ENCODE measurements at places on chromosomes 16 and 17.

GRCh38 chr16:67833030-67833414 lies 9.1 kb upstream of the THAP11 start:
- DNase-seq, result no peak

GRCh38 chr17:33292201-33292980 lies 704 bp downstream of the ASIC2 start:
- DNase-seq, result no peak

DNA sequence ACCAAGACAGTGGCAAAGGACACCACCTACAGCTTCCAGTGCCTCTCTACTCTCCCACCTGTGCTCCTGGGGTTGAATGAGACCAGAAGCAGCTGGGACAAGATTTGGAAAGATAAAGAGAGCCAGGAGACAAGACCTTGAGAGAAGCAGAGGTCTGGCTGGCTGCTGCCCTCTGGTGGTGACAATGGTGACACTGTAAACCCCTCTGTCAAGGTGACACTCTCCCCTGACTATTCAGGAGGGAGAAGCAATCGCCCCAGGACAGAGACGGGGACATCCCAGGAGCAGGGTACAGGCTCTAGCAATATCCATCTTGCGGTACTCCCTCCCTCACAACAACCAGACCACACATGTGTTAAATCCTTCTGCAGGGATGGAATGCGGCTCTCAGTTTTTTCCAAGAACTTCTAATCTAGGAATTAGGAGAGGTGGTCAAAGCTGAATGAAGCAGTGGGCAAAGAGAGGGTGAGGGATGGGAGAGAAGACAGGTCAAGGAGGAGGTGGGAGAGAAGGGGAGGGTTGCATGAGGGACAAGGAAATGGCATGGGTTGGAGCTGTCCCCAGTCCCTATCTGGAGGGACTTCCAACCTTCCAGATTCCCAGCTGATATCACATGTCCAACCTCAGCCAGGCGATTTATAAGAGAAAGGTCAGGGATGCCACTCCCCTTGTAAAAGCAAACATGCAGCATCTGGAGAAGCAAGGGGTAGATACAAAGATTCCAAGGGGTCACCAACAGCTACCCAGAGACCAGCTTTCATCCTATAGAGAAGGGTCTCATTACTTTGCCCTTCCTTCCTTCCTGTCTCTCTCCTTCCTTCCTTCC lies 2.9 kb downstream of the PHOSPHO1 start:
- DNase-seq, result no peak

DNA sequence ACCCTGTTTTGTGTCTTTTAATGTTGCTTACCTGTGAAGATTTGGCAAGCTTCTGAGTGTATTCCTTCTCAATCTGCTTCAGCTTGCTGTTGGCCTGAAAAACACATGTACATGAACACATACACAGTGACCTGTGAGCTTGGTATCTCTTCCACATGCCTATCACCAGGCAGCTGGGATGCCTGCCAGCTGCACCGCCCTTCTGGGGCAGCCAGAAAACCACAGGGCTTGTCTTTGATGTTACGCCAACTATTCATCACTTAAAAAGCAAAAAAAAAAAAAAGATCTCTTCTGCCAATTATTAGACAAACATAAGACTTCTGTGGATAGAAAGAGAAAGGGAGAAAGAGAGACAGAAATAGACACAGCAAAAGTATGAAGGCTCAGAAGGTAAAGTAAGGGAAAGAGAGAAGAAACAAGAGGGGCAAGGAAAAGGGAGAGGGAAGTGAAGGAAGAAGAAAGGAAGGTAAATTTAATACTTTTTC lies 189.2 kb upstream of the AXIN2 start:
- no peak for DNase-seq

DNA sequence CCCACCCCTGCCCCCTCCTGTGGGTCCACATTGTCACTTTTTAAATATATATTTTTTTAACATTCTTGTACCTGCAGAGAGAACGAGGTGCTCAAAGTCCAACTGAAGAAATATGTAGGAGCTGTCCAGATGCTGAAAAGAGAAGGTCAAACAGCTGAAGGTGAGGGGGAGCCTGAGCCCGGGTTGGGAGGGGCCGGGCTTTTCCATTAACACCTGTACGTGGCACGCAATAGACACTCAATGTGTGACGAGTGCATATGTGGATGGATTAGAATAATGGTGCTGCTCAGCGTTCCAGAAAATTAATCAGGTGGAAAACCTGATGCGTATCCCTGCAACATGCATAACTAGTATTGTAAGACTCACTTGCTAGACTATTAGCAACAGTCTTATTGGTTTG lies 223.0 kb downstream of the SNX29 start:
- DNase-seq, result no peak

DNA sequence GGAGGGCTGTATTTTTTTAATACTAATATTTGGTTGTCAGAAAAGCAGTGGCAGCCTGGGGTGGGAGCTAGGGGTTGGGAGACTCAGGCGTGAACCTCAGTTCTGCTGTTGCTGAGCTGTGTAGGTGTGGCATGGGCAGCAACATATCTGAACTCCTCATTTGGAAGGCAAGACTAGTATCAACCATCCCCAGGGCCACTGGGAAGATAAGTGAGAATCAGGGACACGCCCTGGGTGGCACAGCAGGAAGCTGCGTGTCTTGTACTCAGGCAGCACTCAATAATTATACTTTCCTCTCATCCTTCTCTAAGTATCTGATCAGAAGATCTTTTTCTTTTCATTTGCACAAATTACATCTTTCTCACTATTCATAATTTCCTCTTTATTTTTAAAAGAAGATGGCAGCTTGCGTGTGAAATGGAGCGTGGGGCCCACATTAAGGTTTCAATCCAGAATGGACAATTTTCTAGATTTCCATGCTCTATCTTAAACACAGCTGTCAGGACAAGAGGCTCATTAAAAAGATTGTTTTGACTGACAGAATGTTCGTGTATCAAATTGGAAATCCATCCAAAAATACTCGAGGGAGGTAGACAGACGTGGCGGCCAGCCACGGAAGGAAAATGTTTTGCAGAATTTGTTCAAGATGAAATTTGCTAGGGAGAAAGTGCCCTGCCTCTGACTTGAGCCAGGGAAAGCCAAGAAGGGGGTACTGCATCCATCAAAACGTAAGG lies 121.1 kb downstream of the CPPED1 start:
- DNase-seq, result no peak

DNA sequence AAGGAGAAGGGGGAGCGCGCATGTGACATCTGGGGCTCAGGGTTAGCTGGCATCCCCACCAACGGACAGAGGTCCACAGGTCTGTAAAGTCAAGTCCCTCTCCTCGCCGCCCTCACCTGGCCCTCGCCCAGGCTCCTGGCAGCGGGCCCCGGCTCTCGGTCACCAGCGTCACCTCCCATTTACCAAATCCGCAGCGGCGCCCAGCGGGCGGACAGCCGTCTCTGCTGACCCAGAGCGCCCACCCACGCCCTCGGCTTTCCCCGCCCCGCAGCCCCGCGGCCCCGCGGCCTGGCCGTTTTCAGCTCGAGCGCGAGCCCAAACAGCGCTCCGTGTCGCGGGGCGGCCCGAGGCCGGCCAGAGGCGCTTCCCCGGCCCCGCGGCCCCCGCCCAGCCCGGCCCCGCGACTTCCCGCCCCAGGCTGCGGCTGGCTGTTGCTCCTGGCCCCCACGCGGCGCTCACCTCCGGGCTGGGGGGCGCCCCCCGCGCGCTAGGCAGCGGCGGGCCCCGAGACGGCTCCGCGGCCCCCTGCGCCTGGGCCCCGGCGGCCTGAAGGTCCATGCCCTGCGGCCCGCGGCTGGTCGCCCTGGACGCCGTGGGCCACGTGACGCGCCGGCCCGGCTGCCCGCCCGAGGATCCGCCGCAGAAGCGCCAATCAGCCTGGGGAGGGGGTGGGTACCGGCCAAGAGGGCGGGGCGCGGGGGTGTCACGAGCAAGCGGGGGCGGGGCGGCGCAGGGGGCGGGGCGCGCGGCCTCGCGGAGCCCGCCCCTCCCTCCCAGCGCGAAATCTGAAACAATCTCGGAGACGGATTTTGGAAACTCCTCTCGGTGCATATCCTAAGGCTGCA lies at the start of gene COPRS:
Gene COPRS (minus strand): TSS at position 603 of the 845 bp plus-strand sequence. CDS start 45 bp downstream, at position 558.
- DNase-seq, result no peak

DNA sequence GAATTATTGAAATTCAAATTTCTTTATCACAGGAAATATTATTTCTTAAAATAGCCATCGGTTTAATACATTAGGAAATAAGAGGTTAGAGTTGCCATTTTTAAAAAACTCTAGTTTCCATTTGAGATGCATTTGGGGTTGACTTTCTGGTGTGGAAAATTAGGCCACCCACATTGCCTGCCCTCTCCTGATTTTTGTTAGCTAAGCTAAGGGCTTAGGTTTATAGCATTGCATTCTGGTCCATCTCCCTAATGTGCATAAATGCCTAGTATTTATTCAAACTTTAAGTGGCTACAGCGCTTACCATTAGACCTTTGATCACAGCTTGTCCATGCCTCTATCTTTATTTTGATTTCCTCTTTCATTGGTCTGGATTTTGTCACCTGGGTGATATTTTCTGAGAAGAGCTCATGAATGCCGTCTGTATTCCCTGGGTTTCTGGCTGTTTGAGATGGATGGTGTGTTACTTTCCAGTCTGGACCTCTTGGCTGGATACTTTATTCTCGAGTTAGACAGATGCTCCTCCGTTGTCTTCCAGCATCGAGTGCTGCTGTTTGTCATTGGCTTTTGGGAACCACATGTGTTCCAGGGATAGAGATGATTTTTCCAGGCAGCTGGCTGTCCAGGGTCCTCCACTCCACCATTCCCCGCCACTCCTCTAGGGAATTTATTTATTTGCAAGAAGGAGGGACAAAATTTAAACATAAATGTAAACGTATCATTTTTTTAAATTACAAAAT lies 120.3 kb downstream of the KATNIP start:
- DNase-seq, result no peak

GRCh38 chr17:4566785-4567184 lies 6.4 kb upstream of the GGT6 start:
- no peak for DNase-seq

DNA sequence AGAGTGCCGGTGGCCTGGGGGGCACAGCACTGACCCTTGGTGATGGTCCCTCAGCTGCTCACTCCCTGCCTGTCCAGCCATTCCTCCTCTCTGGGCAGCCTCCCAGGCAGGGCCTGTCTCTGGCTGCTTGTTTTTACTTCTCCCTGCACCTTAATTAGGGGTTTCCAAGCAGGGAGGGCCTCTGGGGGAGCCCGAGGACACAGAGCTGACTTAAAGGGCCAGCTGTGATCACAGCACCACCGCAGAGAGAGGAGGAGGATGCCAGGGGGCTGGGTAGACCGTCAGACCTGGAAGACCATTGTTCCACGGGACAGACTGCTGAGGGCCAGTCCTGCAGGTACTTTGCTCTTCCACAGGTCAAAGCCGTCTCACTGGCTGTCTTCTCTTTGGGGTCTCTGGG lies 1.2 kb upstream of the DPH1 start:
- DNase-seq, result no peak

GRCh38 chr16:2977440-2977839 lies 2.8 kb downstream of the PKMYT1 start:
- DNase-seq, result no peak

DNA sequence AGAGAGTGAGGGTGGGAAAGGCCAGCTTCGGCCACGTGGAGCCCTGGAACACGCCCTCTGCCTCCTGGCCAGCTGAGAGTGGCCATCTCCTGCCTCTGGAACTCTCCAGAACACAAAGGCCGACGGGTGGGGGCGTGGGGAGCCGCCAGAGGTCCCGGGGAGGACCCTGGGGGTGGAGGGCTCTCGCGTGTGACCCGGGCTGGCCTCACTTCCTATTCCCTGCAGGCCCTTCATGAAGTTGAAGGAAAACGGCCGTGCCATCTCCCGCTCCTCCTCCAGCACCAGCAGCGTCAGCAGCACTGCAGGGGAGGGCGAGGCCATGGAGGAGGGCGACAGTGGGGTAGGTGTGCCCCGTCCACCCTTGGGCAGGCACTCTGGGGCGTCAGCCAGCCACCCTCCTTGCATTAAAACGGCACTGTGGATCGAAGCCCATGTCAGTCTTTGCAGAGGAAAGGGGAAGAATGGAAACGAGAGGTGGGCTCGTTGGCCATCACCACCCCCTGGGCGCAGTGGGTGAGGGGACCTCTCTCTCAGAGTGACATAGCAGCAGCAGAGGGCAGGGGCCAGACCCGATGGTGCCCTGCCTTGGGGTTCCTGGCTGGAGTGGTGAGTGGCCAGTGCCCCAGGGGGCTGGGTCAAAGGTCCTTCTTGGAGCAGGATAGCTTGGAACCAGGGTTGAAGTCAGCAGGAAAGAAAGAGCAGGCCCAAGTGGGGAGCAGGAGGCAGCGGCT lies 37.1 kb downstream of the OR1D5 start:
- DNase-seq, result no peak

- DNase-seq, result no peak
Observed at GRCh38 chr17:31390748-31391495, 553 bp upstream of the RAB11FIP4 start.

All from SIG-M5 (cell line).